Activated B cell treated with CpG ODN at 0.5 μM for 24 hours (primary cell): ENCODE measurements at places on chromosomes 2 and 18. TPM values are rescaled to one million over a fixed set of nuclear protein-coding genes. Genes with fewer than 3 reads are reported as not detected.

DNA sequence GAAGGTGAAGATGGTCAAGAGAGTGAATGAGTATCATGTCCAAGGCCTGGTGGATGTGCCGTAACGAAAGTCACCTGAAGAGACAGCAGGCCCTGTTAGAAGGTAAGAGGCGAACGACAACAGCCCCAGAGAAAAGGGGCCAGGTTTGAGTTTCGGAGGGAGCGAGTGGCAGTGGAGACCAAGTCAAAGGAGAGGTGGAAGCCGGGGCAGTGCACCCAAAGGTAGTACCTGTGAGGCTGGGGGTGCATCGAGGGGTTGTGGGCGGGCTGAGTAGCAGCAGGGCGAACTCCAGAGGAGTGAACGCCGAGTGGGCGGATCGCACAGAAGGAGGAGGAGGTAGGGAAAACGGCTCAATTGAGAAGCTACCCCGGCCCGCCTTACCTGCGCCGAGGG, 358 bp downstream of the USP37 start:
- H3K27me3 ChIP-seq: no peaks in the 10 kb centered on the region
- peaks cover 50% of the 10 kb centered on the region for H3K36me3 ChIP-seq
- H3K27ac ChIP-seq: peak overlapping the region; percentile 99
- peak overlapping the region; percentile 97 for H3K4me3 ChIP-seq

- DNase-seq: no peak
- no peak overlapping the region for H3K4me3 ChIP-seq
- no peaks in the 10 kb centered on the region for H3K36me3 ChIP-seq
- H3K4me1 ChIP-seq: peaks cover 25% of the 10 kb centered on the region
Measured at GRCh38 chr18:45458033-45458432, 157.2 kb upstream of the SLC14A2 start.

- H3K27me3 ChIP-seq: peaks cover 9% of the 10 kb centered on the region
- DNase-seq: no peak
- peaks cover 8% of the 10 kb centered on the region for H3K4me1 ChIP-seq
Measured at GRCh38 chr18:2312440-2312839, 258.9 kb downstream of the METTL4 start.

DNA sequence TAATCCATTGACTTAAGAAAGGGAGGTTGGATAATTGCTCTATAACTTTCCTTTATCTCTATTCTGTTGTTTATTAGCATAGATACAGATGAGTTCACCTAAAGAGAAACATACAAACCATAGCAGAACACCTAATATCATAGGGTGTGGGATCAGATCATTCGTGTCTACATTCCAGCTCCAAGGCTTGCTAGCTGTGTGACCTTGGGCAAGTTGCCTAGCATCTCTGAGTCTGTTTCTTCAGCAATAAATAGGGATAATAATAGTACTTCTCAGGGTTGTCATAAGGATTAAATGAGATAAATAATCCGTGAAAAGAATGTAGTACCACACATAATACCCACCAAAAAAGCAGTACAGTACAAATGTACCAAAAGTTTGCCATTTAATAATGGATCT, 126.2 kb downstream of the PLB1 start:
- no peaks in the 10 kb centered on the region for H3K36me3 ChIP-seq
- peak overlapping the region; percentile 48 for H3K4me3 ChIP-seq
- H3K27me3 ChIP-seq: no peaks in the 10 kb centered on the region
- no peak for DNase-seq
- peaks cover 42% of the 10 kb centered on the region for H3K4me1 ChIP-seq

The SLC38A11 gene
- 2.2 and 2.6 TPM in 2 replicates for total RNA-seq

The TXNDC2 gene
- total RNA-seq: 0.13 and 0.54 TPM in 2 replicates

The ALPG gene
- total RNA-seq: not detected in 2 replicates

The DYNAP gene
- total RNA-seq: not detected in 2 replicates

The BMP10 gene
- not detected in 2 replicates for total RNA-seq
